NCI-H2081 treated with DMSO at 0.1 percent for 48 hours (cell line): ENCODE measurements at places on chromosomes 7 and 10.

- no peak for DNase-seq
Measured at GRCh38 chr10:4472190-4472904, 353.7 kb upstream of the AKR1E2 start.

DNA sequence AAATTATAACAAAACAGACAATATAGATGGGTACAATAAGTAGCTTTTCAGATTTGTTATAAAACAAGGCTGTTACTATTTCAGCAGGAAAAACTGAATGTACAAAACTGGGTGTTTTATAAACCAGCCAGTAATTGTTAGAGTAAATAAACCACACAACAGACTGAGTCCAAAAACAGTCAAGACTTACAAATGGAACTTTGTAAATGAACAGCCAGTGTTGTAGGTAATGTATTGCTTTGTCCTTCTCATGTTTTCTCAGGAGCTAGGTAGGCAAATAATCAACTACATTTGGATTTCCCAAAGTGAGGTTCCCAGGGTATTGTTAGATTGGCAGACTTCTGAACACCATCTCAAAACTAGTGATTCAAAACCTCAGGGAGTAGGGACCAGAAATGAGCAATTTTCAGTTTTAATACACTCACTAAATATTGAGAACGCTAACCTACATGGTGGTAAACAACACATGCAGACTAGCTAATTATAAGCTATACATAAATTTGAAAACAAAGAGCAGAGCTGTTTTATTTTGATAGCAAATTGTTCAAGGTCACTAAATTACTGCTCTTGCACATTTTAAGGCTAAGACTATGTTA, 36.2 kb downstream of the HERPUD2 start:
- no peak for DNase-seq

DNA sequence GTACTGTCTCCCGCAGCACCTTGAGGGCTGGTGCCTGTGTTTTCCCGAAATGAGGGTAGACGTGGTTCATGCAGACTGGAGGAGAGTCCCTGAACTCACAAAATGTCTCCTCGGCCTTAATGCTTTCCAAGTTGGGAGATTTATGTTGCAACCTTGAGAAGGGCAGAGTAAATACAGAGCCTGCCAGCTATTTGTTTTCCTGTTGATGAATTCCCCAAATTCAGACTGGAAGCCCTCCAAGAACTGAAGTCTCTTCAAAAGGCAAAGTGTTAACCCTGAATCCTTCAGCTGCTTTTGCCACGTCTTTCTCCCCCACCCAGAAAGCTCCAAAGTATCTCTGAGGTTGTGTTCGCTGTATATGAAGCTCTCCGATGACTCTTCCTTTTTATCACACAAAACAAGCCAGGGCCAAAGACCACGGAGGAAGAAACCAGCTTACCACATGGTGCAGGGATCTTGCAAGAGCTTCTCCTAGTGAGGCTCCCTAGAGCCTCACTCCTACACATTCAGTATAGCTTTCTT, 254.7 kb upstream of the NFE2L3 start:
- DNase-seq: no peak

- no peak for DNase-seq
Measured at GRCh38 chr10:112775381-112775780, 174.7 kb upstream of the TCF7L2 start.

GRCh38 chr10:96168546-96168945, 38.4 kb downstream of the ZNF518A start:
- no peak for DNase-seq

- DNase-seq: no peak
Measured at GRCh38 chr10:29067161-29067560, 221.7 kb upstream of the LYZL1 start.

- no peak for DNase-seq
Measured at GRCh38 chr7:80459776-80460510, 51.9 kb downstream of the GNAT3 start.

- DNase-seq: no peak
Measured at GRCh38 chr10:110074298-110074697, 66.5 kb downstream of the ADD3 start.

DNA sequence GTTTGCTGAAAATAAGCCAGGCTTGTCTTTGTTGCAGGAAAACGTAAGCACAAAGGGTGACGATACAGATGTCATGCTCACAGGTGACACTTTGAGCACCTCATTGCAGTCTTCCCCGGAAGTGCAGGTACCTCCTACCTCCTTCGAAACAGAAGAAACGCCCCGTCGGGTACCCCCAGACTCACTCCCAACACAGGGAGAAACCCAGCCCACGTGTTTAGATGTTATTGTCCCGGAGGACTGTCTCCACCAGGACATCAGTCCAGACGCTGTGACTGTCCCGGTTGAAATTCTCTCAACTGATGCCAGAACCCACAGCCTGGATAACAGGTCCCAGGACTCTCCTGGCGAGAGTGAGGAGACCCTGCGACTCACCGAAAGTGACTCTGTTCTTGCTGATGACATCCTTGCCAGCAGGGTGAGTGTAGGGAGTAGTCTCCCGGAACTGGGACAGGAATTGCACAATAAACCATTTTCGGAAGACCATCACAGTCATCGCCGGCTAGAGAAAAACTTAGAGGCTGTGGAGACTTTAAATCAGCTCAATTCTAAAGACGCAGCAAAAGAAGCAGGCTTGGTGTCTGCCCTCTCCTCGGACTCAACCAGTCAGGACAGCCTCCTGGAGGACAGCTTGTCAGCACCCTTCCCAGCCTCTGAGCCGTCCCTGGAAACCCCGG, 18.3 kb upstream of the BHLHA15 start:
- no peak for DNase-seq

DNA sequence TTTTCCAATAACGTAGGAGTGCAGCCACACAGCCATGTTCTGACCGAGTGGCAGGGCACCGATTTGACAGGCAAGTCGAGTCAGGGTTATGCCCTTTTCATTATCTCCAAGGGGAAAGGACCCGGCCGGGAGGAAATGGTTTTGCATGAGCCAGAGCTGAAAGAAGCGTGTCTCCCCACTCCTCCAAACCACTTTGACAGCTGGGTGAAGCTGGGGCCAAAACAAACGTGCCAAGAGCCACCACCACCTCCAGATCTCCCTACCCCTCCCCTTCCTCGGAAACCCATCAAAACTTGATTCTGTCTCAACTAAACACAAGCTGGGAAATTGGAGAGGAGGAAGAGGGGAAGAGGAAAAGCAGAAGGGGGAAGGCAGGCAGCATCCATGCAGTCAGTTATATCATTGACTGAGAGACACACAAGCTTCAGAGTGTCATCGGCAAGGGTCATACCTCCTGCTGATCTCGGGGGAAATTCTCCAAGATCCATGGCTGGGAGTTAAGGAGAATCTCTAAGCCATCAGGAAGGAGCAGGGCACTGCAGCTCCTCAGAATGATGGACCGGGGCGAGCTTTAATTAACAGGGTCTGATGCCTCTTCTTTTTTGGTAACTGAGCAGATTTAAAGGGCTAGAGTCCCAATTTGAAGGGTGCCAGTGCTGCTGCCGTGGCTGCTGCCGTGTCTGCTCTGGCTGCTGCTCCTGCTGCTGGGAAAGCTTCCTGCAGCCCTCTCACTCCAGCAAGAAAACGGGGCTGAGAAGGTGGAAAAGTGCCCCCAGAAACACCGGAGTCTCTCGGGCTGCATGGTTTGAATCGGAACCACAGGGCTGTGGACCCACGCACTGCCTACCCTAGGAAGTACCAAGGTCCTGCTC, 34.7 kb upstream of the CALN1 start:
- no peak for DNase-seq
